ENCODE measurements at places on chromosomes 1 and 21.

- no peak for DNase-seq
Observed at GRCh38 chr21:25509862-25510261, 97.4 kb downstream of the MRPL39 start.

- no peak for DNase-seq
Observed at GRCh38 chr21:46025113-46025770, 43.7 kb downstream of the COL6A1 start.

GRCh38 chr1:210434223-210434622 lies 105.5 kb downstream of the HHAT start:
- DNase-seq = no peak

GRCh38 chr1:110612060-110612745 lies 6.0 kb upstream of the KCNA2 start:
- DNase-seq = no peak

DNA sequence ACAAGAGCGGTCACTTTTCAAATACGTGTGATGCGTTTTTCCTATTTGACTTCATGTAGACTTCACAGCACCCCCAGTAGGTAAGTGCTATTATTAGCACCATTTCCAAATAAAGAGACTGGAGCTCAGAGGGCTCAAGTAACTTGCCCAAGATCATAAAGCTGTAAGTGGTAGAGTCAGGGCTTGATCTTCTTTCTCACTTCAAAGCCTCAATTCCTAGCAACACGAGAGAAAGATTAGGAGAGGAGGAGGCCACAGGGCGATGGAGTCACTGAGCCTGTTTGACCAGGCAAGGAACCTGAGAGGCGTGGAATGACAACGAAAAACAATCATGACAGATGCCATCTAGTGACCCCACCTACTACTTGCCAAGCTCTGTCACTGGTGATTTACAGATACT lies 181.0 kb downstream of the FOXD2 start:
- no peak for DNase-seq

DNA sequence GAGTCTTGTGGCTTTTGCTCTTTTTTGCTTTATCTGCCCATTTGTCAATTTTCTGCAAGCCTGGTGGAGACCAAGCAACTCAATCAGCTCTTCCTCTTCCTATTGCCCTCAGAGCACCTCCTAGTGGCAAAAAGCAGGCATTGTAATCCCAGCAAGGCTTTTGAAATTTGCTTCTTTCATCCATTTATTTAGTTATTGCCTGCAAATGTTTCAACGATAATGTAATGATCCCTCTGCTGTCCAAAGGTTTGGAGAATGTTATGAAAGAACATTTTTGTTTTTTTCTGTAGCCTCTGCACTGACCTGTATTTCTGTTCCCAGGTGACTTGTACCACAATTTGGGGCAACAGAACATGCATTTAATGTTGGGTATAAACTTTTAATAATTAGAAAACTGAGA lies 127.8 kb downstream of the GABPA start:
- DNase-seq = no peak

DNA sequence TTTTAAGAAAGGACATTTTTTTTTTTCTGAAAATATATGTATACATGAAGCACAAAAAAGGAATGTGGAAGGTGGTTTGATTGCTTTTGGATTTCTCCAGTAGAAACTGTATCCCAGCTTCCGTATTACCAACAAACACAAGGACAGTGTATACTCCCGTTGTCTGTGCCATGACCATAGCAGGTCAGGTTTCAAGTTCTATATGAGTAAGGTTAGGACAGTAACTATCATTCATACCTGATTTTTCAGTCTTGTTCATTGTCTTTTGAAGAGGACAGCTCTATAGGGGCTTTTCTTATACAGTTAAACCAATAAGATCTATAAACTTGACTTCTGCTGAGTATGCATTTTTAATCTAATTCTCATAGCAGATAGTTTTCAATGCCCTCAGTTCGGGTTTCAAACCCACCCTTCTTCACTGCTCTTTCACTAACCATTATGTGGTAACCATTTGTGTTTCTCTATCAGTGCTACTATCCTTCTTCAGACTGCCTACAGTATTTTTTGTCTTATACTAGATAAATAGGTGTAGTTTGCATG lies 19.6 kb downstream of the UBAP2L start:
- no peak for DNase-seq

DNA sequence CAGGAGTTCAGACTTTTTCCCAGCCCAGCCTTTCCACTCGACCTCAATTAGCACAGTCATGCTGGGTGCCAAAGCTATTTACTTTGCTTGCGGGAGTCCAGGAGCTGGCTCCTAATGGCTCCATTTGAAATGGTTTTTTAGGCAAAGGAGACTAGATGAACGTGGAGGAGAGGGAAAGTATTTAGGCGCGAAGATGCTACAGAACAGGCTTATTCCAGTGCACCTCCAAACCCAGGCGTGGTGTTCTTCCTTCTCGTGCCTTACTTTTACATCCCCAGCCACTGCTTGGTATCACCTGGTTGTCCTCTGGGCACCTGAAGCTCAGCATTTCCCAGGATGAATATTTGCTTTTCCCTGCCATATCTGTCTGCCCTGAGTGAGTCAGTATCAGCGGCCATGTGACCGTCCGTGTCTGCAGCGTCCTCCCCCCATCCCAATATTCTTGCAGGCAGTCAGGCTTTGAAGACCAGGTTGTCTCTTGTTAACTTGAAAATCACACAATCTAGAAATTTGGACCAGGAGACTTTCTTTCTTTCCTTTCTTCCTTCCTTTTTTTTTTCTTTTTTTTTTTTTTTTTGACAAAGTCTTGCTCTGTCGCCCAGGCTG lies 198.5 kb downstream of the DYRK1A start:
- DNase-seq = no peak

- no peak for DNase-seq
Observed at GRCh38 chr1:54996869-54997710, 1.6 kb upstream of the BSND start.

DNA sequence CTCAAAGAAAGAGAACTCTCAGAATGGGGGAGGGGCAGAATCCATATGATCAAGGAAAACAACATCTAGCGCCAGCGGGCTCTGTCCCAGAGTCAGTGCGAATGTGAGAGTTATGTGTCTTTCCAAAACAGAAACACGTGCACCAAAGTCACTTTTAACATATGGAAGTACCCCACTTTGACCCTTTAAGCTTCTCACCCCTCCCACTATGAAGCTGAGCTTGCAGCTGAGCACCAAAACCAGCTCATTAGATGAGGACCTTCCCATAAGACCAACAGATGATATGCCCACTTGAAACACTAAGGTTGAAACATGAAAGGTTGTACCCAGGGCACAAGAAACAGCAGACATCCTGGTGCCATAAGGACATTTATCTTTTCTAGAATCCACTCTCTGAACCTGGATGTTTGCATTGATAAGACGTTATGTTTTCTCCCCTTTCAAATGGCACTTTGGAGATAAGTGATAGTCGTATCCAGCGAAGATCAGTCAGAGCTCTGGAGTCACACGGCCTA lies 171.0 kb downstream of the TGFBR3 start:
- DNase-seq = no peak

DNA sequence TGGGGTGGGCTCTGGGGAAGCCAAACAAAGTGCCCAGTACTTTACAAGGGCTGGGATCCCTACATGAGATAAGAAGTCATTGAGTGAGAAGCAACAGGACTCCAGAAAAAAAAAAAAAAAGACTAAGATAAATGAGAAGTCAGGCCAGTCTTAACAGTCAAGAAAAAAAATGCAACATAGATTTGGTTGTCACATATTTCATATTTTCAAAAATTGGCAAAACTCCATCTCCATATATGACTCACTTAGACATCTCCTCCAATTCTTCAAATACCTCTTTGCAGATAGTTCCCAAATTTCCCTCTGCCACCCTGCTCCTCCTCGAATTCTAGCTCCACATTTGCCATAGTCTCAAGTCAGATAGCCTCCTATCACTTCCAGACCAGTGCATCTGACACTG lies 20.9 kb upstream of the SIPA1L2 start:
- DNase-seq = no peak

GRCh38 chr1:221727146-221728036 lies 14.5 kb downstream of the DUSP10 start:
- DNase-seq = no peak

DNA sequence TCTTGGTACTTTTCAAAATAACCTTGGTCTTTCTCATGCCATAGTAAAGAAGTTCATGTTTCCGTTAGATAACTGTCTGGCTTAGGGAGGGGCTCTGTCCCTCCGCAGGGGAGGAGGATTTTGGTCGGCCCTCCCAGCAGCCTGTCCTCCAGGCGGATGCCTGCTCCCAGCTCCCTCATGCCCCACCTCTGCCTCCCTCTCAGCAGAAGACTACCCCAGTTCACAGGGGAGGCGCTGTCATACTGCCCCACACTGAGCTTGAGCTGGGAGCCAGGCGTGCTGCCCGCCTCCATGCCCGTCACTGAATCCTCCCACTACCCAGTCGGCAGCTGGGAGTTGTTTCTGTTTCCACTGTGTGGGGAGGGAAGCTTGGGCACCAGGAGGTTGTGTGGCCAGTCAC lies 127.3 kb downstream of the CAMTA1 start:
- DNase-seq = no peak

- no peak for DNase-seq
Observed at GRCh38 chr21:15667010-15667409, 62.8 kb upstream of the USP25 start.

DNA sequence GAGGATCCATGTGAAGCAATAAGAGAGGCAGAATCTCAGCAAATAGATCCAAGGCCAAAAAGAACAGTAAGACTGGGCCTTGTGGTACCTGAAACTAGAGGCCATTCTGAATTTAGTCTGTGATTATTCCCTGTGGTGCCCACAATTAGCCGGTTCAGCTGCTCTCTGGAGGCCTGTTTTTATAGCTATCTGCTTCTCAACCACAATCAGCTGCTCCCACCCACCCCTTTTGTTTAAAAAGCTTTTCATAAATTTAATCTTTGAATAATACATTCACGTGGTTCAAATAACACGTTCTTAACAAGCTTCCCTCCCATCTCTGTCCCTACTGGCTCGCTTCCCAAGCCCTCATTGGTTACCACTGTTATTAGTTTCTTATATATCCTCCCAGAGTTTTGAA lies 18.0 kb downstream of the UBE2T start:
- no peak for DNase-seq

- DNase-seq = no peak
Observed at GRCh38 chr1:86416343-86416742, 7.6 kb upstream of the CLCA2 start.
